ENCODE measurements at places on chromosomes 4 and X. TPM values are rescaled to one million over a fixed set of nuclear protein-coding genes. Genes with fewer than 3 reads are reported as not detected.

DNA sequence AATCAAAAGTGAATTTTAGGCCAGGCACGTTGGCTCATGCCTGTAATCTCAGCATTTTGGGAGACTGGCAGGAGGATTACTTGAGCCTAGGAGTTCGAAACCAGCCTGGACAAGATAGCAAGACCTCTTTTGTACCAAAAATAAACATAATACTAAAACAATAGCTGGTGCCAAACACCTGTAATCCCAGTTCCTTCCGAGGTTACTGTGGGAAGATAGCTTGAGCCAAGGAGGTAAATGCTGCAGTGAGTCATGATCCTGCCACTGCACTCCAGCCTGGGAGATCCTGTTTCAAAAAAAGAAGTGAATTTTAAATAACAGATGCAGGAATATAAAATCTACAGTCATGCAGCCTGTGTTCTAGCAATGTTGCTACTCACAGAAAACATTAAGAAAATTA, 488.3 kb downstream of the PPARGC1A start:
- H3K4me3 ChIP-seq = no peak overlapping the region
- H3K4me1 ChIP-seq = no peaks in the 10 kb centered on the region

DNA sequence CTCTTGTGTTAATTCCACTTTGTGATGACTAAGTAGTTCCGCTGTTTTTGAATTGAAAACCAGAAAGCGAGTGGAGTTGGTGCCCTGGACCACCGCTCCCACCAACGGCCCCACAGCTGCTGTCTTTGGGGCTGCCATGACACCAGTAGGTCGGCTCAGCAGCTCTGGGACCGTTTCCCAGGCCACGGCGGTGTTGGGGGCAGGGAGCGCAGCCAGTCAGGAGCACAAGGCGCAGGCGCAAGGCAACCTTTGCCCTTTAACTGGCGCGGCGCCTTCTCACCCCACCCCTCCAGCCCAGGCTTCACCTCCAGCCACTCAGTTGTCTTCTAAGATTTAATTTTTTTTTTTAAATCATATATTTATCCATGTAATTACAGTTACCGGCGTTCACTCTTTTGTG, at the start of gene GK2:
Gene GK2, minus strand, starts transcription at position 166 of the 400 bp plus-strand sequence. Its CDS starts 28 bp downstream, at position 138.
- H3K36me3 ChIP-seq = no peaks in the 10 kb centered on the region
- H3K27ac ChIP-seq = no peak within 1 kb of the TSS
- H3K4me3 ChIP-seq = no peak within 1 kb of the TSS
- DNase-seq = no peak
- no peaks in the 10 kb centered on the region for H3K27me3 ChIP-seq

- DNase-seq = no peak
- H3K27me3 ChIP-seq = no peaks in the 10 kb centered on the region
- no peaks in the 10 kb centered on the region for H3K4me1 ChIP-seq
- no peaks in the 10 kb centered on the region for H3K36me3 ChIP-seq
Measured at GRCh38 chr4:188691811-188692210, 552.6 kb downstream of the TRIML1 start.

GRCh38 chrX:17375637-17376430, 834 bp downstream of the NHS start:
- peak overlapping the region; percentile 58 for H3K4me3 ChIP-seq
- peak; percentile 33 for DNase-seq
- no peaks in the 10 kb centered on the region for H3K27me3 ChIP-seq
- peak overlapping the region; percentile 70 for H3K27ac ChIP-seq
- no peaks in the 10 kb centered on the region for H3K36me3 ChIP-seq

DNA sequence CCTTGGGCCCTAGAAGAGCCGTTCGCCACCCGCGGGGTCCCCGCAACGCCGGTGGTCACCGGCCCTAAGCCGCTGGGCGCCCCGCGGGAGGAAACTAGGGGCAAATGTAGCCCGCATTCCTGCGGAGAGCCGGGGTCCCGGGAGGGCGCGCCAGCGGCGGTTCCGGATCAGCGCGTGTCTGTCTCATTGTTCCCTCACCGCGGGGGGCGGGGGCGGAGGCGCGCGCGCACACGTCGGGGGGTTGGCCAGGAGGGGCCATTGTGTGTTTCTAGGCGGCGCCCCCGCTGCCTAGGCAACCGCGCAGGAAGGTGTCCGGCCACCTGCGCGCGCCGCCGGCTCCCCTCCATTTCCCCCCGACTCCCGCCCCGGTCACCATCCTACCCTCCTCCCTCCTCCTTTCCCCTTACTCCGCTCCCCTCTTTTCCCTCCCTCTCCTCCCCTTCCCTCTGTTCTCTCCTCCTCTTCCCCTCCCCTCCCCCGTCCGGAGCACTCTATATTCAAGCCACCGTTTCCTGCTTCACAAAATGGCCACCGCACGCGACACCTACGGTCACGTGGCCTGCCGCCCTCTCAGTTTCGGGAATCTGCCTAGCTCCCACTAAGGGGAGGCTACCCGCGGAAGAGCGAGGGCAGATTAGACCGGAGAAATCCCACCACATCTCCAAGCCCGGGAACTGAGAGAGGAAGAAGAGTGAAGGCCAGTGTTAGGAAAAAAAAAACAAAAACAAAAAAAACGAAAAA, 789 bp upstream of the DDX3X start:
- H3K4me1 ChIP-seq = no peaks in the 10 kb centered on the region
- H3K36me3 ChIP-seq = no peaks in the 10 kb centered on the region
- H3K27ac ChIP-seq = peak overlapping the region; percentile 100
- H3K4me3 ChIP-seq = peak overlapping the region; percentile 84
- H3K27me3 ChIP-seq = no peaks in the 10 kb centered on the region

The ANXA5 gene
- 284 TPM for total RNA-seq

The CFP gene
- 3.2 TPM for total RNA-seq

The PAGE4 gene
- 8.7 TPM for total RNA-seq
